ENCODE measurements at places on chromosomes 12 and 14.

DNA sequence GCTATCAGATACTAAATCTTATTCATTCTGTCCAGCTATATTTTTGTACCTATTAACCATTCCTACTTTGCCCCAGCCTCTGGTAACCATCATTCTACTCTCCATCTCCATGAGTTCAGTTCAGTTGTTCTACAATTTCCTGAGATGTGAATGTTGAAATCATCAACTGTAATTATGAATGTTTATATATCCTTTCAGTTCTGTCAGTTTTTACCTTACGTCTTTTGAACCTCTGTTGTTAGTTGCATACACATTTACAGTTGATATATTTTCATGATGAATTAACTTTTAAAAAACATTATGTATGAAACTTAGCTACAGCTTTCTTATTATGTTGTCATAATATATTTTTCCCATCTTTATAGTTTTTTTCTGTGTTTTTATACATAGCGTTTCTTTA, 102.1 kb downstream of the ARID2 start:
- no peak for DNase-seq

DNA sequence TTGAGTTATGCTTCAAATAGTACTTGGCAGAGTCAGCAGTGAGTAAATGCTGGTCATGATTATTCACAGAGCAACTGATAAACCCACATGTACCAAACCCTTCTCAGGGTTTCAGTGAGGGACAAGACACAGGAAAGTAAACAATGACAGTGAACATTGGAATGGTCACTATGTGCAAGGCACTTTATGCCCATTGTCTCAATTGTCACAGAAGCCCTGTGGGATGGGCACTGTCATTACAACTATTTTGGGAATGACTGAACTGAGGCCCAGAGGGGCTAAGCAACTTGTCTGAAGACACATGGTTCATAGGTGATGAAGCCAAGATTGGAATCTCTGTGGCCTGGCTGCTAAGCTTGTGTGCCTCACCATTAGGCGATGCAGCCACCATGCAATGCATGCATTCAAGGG, 238.5 kb downstream of the RBM19 start:
- DNase-seq, result no peak

GRCh38 chr12:24922090-24922489, 26.8 kb downstream of the BCAT1 start:
- DNase-seq, result no peak

GRCh38 chr14:61404637-61405036, 83.3 kb downstream of the PRKCH start:
- no peak for DNase-seq

DNA sequence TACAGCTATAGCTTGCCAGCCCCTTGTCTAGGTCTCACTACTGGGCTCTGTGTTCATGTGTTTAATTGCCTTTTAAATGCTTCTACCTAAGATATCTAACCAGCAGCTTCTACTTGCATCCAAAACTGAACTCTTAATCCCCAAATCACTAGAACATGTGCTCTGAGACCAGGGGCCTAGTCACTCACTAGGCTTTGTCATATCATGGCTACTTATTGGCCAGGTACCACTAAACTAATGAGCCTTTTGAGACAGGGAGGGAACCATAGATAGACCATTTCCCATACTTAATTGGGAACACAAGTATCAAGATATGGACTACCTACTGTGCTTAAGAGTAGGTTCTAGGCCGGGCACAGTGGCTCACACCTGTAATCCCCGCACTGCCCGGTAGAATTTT, 6.5 kb downstream of the HSP90B1 start:
- DNase-seq, result no peak

GRCh38 chr12:6440391-6440790, 4.4 kb upstream of the CD27 start:
- DNase-seq, result no peak

DNA sequence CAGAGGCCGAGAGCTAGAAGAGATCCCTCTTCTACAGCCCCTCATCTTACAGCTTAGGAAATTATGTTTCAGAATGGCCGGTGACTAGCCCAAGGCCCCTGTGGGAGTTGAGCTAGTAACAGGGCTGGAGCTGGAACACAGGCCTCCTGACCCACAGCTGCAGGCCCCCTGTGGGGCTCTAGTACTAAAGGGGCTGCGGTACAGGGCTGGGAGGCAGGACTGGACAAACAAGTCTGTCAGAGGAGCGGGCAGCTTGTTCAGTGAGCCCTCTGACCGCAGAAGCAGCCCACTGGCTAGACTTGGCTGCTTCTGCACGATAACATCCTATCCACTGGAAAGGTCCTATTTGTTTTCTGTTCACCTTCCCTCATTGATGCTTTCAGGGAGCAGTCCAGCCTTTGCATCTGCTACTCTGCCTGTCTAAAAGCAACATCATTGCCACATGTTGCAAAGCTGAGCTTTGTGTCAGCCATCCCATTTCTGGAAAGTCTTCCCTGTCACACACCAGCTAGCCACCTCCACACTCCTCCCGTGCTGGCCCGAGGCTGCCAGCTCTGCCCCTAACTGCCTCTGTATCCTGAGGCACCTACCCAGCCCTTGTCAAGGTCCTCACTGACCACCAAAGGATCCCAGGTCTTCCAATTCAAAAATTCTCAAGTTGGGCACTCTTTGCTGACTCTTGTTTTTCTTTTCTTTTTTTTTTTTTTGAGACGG, 10.2 kb downstream of the PSMC1 start:
- DNase-seq, result no peak

- DNase-seq, result no peak
Measured at GRCh38 chr12:31620311-31620710, 29.4 kb upstream of the DENND5B start.

GRCh38 chr12:124555168-124556073, 12.0 kb downstream of the NCOR2 start:
- no peak for DNase-seq

DNA sequence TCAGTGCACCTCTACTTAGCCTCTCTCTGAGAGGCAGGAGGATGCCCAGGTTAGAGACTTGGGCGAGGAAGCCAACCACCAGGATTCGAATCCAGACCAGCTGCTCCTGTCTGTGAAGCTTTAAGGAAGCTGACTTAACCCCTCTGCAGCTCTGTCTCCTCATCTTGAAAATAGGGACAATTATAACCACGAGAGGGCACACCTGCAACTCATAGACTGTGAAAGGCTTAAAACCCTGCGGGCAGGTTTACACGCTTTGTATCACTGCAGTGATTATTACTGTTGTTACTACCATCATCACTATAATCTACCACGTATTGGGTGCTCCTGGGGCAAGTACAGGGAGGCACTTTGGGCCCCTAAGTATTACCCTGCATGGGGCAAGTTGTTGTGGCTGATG, 379.8 kb downstream of the VRK1 start:
- no peak for DNase-seq

- no peak for DNase-seq
Measured at GRCh38 chr12:81337886-81338285, 260.0 kb downstream of the ACSS3 start.

- no peak for DNase-seq
Measured at GRCh38 chr14:104148433-104149277, 10.3 kb downstream of the KIF26A start.

DNA sequence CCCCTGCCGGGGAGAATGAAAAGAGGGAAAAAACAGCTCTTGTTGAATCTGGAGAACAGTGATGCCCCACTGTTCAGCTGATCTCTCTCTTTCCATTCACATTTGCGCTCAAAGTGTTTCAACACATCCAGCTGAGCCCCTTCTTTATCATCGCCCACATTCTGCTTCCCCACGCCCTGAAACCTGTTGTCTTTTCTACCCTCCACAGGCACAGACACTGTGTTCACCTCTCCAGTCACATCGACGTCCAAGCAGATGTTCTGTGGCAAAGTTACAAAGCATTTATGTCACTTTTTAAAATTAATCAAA, 338.7 kb downstream of the EGLN3 start:
- no peak for DNase-seq

- no peak for DNase-seq
Measured at GRCh38 chr12:107386569-107386968, 293.2 kb upstream of the CRY1 start.

- DNase-seq, result no peak
Measured at GRCh38 chr14:99036611-99037293, 235.2 kb downstream of the BCL11B start.

- DNase-seq, result no peak
Measured at GRCh38 chr12:26268841-26269561, 73.6 kb downstream of the SSPN start.

GRCh38 chr12:68612202-68612601, 1.5 kb downstream of the RAP1B start:
- no peak for DNase-seq

GRCh38 chr12:123828120-123828519, 66.0 kb downstream of the DNAH10 start:
- no peak for DNase-seq

DNA sequence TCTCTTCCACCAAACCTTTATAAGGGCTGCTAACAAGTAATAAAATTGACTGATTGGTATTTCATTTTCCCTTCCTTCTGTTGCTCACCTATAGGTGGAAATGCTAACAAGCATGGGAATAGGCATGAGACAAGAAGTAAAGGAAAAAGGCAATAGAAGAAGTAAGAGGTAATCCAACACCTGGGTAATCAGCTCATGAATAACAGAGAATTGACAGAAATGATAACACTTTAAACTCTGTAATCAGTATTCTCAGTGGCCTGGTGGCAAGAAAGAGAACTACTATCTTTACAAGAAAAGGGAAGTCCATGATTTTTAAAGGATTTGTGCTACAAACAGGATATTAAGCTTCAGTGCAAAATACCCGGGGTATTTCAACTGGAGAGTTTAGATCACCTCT, 737.8 kb downstream of the RERGL start:
- DNase-seq, result no peak

- no peak for DNase-seq
Measured at GRCh38 chr14:68857516-68858070, 64.7 kb upstream of the ZFP36L1 start.

- no peak for DNase-seq
Measured at GRCh38 chr12:103247531-103247930, 248.2 kb downstream of the C12orf42 start.

- no peak for DNase-seq
Measured at GRCh38 chr12:102824218-102824835, 92.7 kb downstream of the PAH start.

DNA sequence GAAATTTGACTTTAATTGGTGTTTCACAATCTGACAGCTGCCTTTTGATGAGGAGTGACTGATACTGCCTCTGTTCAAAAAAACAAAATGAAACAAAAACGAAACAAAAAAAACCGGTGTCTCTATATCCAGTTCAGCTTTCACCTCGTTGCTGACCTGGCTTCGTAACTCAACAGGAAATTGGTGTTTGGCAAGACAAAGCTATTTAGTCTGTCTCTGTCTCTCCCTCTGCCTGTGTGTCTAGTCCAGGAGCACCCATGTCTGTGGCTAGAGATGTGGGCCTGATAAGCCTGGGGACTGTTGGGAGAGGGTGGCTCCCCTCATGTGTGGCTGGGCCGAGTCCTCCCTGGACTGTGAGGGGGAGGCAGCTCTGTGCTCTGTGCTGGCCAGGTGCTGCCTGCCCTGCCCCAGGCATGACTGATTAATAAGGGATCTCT, 11.3 kb downstream of the CACNA1C start:
- peak; percentile 42 for DNase-seq

- no peak for DNase-seq
Measured at GRCh38 chr12:87779858-87780498, 249.2 kb downstream of the C12orf50 start.

- no peak for DNase-seq
Measured at GRCh38 chr12:20490213-20490612, 121.9 kb downstream of the PDE3A start.

DNA sequence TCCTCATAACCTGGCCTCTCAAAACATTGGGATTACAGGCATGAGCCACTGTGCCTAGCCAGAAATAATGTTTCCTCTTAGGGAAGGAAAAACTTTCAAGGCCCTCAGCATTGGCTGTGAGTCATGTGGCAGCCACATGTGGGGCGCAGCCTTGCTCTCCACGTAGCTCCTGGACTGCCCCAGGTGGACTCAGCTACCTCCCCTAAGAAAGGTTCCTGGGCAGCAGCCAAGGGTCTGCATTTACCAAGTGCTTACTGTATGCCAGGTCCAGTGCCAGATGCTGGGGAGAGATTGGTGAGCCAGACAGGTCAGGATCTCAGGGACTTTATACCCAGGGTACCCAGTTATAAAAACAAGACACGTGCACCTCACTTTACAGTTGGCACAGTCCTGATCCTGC, 3.7 kb upstream of the TRPV4 start:
- no peak for DNase-seq

GRCh38 chr14:55580470-55581341, 699 bp downstream of the KTN1 start:
- DNase-seq, result peak; percentile 69

DNA sequence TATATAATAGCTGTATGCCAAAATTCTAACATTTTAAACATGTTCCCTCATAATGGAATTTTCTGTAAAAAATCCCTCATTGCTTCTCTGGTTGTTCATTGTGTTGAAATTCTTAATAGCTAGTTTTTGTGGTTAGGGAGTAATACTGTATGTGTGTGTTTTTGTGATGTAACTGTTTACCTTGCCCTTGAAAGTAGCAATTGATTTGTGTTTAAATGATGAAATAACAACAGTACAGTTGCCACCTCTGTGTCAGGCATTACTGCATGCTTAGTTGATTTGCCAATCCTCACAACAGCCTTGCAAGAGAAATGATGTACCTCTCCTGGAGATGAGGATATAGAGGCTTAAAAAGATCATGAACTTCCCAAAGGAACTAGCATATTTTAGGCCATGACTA, 94.9 kb downstream of the DAAM1 start:
- DNase-seq, result no peak

- DNase-seq, result no peak
Measured at GRCh38 chr12:120157678-120158077, 36.8 kb downstream of the GCN1 start.

DNA sequence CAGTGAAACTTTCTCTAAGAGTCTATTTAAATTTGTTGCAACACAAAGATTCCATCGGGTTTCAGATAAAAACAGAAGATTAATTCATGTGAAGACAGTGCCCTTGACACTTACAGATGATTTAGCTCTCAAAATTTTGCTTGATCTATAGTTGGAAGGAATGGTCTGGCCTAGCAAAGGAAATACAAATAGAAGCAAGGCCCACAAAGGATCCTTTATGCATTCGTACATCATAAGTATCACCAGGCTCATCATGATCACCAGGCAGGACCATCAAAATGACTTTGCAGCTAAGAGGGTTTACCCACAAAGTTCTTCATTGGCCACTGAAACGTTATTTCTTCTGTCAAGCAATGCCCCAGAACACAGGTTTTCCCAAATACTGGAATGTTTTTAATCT, 24.8 kb downstream of the JKAMP start:
- no peak for DNase-seq

- DNase-seq, result peak; percentile 78
Measured at GRCh38 chr14:21024585-21025370, at the start of gene NDRG2. Gene NDRG2, minus strand, starts transcription at chr14:21025061. Its CDS starts 1,746 bp downstream, at chr14:21023315.

- no peak for DNase-seq
Measured at GRCh38 chr12:121871467-121871866, 12.8 kb upstream of the HPD start.

- no peak for DNase-seq
Measured at GRCh38 chr12:1830401-1830845, 10.1 kb downstream of the LRTM2 start.

Measured in CD4-positive, alpha-beta T cell treated with Interferon alpha-2 for 1 hour (primary cell).